Stimulated activated CD8-positive, alpha-beta memory T cell treated with anti-CD3 and anti-CD28 coated beads, Interleukin-4, amount 100 ng/mL, for 4 hours (primary cell): ENCODE measurements at places on chromosomes 2 and 18.

DNA sequence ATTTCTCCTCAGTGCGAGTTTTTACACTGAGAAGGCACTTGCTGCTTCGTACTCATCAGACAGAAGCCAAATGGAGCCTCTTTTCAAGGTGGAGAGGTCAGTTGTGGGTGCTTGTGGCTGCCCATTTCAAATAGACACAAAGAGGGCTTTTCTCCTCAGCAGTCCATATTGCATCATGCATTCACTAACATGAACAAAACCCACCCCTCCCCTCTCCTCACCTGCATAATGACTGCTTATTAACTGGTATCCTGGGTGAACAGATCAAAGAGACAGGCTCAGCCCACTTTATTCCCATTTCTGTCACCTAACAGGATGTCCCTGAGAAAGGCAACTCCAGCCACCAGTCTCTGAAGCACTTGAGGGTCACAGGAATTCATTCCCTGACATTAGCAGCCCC is 28.9 kb downstream of the KLF7 start:
- no peak for DNase-seq

GRCh38 chr2:5696945-5697521 is 4.8 kb downstream of the SOX11 start:
- DNase-seq, result no peak

- DNase-seq, result no peak
These were observed 106.4 kb downstream of the EXOC6B start for GRCh38 chr2:72719416-72719815.

GRCh38 chr18:23207191-23207955 is 72.1 kb downstream of the CABLES1 start:
- DNase-seq, result no peak

DNA sequence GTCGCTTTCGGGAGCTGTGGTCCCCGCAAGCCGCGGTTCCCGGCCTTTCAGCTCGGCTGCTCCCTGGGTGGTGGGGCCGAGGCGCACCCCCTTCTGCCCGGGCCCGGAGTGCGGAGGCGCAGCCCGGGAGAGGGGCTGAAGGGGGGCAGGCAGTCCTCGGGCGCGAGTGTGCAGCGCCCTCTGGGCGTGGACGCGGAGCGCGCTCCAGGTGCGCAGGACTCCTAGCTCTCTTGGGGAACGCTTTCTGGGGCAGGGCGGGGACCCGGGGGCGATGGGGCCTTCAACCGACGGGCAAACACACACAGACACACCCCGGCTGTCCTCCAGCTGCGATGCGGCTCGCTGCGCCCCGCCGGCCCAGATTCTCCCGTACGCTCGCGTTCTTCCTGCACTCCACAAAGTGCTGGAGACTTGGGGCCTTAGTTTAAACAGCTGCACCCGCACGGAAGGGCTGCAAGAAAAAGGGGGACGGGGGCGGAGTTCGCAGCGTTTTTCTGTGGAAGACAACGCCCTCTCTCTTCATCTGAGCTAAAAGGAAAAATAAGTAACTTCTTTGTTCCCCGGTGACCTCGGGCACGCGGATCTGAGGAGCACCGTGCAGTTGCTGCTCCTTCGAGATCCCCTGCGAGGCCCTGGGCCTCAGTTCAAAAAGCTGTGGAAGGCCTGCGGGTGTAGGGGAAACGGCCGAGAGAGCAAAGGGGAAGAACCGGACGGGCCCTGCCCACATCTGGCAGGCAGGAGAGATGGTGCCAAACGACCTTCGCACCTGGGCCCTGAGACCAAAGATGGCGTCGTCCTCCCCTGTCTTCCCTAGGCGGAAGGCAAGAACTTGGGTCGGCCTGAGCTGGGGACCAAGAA is 593 bp upstream of the SDC1 start:
- no peak for DNase-seq

DNA sequence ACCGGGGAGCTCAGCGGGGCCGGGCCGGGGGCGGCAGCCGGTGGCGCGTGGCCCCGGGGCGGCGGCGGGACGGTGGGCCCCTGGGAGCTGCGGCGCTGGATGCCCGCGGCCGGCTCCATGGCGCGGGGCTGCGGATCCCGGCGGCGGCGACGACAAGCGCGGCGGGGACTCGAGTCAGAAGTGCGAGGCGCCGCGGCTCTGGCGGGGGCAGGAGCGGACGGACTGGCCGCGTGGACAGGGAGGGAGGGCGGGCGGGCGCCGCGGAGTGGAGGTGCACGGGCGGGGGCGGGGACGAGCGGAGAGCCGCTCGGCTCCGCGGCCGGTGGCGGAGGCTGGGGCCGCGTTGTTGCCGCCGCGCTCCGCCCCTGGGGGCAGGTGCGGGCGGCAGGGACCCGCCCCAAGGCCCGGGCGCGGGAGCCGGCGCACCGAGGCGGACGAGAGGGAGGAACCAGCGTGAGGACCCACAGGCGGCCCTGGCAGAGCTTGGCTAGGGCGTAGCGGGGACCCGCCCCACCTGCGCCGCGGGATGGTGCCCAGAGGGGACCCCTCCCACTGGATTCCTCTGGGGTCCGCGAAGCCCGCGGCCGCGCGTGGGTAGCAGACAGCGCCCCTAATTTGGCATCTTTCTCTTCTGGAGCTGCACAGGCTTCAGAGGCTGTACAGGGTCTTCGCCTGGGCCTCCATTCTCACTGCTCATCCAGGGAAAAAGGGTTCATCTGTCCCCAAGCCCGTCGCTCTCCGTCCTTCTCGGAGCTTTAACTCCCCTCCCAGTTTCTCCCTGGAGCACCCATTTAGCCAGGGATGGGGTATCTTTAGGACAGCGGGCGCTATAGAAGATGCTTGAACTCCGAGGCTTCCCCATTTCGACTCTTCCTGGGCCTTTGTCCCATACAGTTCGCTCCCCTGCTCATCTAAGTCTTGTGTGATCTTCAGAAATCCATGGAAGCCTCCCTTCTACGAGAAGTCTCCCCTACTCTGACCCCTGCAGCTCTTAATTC is at the start of gene TMEM163:
Gene TMEM163 (minus strand): TSS at position 184 of the 998 bp plus-strand sequence.
- DNase-seq, result no peak

GRCh38 chr18:27017901-27018500 is 152.5 kb upstream of the AQP4 start:
- DNase-seq, result no peak
